ENCODE measurements at places on chromosomes 7 and 10.
A peak's percentile ranks its signal among the peaks of the same experiment; 100 is the strongest.

- DNase-seq, result no peak
These were observed 1.9 kb upstream of the MALRD1 start for GRCh38 chr10:19046679-19047078.

DNA sequence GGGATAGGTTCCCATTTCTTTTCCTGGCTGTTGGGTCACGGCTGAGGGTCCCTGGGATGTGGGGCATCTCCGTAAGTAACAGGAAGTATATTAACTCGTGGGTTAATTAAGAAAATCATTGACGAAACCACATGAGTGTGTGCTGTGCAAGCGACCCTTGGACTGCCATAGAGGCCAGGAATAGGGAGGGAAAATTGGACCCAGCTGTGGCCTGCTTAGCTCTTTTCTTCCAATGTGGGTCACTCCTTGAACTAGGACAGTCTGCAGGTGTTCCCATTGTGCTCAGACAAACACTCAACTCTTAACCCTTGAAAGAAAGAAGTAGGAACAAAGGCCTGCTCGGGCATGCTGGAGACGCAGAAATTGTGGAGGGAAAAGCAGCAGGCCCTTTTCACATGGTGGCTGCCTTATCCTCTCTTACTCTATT is 25.6 kb upstream of the PLEKHA1 start:
- DNase-seq, result no peak

DNA sequence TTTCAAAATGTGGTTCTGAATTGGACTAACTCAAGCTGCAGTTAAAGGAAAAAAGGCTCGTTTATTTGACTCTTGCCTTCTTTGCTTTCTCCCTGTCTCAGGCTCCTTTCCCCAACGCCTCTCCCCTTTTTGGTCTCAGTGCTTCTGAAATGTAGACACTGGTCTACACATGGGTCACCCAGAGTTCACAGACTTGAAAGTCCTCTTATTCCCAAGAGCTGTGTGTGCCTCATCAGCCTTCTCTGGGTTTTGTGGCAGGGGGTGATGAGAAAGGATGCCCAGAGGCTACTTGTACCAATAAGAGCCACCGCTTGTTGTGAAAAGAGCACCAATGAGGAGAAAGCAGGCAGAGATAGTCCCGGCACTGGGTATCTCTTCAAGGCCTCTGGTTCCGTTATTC is 125.7 kb downstream of the BICC1 start:
- no peak for DNase-seq

- no peak for DNase-seq
These were observed 87.4 kb downstream of the RAMP3 start for GRCh38 chr7:45244981-45245380.

DNA sequence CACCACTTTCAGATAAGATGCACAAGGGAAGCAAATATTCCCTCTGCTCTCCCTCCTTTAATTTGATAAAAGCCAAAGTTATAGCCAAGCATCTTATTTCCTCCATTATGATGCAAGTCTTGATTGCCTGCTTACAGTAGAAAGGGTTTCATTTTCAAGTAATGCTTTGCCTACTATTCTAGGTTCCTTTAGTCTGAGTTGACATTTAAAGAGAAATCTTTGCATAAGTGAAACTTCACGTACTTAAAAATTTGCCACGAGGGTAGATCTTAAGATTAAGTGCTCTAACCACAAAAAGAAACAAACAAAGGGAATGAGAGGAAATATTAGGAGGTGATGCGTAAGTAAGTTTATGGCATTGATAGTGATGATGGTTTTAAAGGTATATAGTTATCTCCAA is 78.1 kb upstream of the VWDE start:
- DNase-seq, result no peak

- DNase-seq, result no peak
These were observed 25.0 kb downstream of the ABLIM1 start for GRCh38 chr10:114632869-114633715.

- no peak for DNase-seq
These were observed 2.0 kb downstream of the ZSCAN25 start for GRCh38 chr7:99618726-99619125.

DNA sequence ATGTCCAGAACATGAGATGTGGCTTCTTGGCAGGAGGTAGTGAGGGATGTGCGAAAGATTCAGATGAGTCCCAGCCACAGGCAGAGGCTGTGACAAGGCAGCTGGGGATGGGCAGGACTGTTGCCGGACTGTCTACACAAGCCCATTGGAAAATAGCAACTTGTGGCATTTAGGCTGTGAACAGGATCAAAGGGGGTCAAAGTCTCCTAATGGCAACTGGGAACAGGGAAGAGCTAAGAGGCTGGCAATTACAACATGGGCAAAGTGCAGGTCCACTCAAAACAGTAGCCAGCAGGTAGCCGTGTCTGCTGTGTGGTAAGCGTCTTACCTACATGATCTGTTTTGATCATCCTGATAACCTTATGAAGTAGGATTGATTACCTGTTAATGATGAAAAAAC is 254.2 kb upstream of the ZNF32 start:
- DNase-seq, result no peak

DNA sequence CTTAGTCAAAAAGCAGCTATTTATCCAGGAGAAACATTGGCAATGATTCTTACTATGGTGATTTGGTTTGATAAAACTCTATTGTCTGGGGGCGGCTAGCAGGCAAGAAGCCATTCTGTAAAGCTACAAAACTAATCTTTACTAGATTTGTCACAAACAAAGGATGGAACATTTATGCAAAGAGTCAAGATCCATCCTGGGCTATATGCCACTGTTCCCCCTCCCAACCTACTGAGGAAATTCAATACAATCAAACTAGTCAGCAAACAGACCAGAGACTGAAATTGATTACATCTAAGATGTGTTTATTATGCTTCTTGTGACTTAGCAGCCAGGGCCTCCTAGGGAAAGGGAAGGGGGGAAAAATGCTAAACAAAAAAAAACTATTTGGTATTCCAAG is 397.6 kb downstream of the GPAM start:
- no peak for DNase-seq

- no peak for DNase-seq
These were observed 239.7 kb downstream of the DNAJB9 start for GRCh38 chr7:108809356-108809755.

GRCh38 chr7:51860305-51860704 is 543.7 kb upstream of the COBL start:
- no peak for DNase-seq

- DNase-seq, result no peak
These were observed 182.1 kb downstream of the EVX1 start for GRCh38 chr7:27424749-27425148.

- DNase-seq, result no peak
These were observed 994.4 kb upstream of the LRRTM3 start for GRCh38 chr10:65931291-65932070.

GRCh38 chr7:111198255-111198654 is 107.3 kb downstream of the LRRN3 start:
- no peak for DNase-seq

GRCh38 chr7:29278337-29279069 is 83.9 kb downstream of the CHN2 start:
- DNase-seq, result no peak

GRCh38 chr7:138654616-138655015 is 46.5 kb downstream of the SVOPL start:
- no peak for DNase-seq

DNA sequence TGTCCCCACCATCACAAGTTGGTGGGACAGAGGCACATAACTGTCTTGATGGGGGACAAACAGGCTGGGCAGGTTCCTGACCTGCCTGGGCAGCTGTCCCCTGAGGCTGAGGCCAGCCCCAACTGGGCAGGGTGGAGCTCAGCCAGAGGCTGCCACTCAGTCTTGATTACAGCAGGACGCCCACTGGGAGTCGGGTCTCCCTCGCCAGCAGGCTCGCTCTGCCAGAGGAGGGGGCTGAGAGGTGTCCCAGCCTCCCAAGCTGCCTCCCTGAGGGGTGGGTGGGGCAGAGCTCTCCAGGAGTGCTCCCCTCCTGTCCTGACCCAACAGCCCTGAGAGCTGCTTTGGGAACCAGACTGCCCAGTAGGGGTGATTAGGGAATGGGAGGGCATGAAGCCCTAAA is 1.8 kb upstream of the CAMK2G start:
- no peak for DNase-seq

GRCh38 chr7:32285698-32286097 is 204.5 kb downstream of the LSM5 start:
- no peak for DNase-seq

- DNase-seq, result no peak
These were observed 6.1 kb upstream of the SH3PXD2A start for GRCh38 chr10:103861505-103861904.

DNA sequence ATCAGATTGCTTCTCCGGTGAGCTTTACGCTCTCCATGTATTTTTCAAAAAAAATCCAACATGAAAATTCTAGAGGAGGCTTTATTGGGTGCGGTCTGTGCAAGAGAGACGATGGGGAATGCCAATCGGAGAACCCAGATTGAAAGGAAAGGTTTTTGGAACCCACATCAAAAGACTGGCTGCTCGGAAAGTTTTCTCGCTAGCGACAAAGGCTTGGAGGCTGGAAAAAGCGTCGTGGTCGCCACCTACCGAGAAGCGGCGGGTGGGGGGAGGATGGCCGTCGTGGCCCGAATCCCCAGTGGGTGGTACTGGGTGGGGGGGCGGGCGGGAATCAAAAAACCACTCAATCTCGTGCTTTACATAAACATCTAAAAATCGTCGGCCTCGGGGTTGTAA is 1.1 kb upstream of the GTF2I start:
- peak; percentile 27 for DNase-seq

- no peak for DNase-seq
These were observed 24.1 kb upstream of the CRHR2 start for GRCh38 chr7:30706316-30706715.

GRCh38 chr10:110613996-110614495 is 30.1 kb upstream of the RBM20 start:
- DNase-seq, result no peak

DNA sequence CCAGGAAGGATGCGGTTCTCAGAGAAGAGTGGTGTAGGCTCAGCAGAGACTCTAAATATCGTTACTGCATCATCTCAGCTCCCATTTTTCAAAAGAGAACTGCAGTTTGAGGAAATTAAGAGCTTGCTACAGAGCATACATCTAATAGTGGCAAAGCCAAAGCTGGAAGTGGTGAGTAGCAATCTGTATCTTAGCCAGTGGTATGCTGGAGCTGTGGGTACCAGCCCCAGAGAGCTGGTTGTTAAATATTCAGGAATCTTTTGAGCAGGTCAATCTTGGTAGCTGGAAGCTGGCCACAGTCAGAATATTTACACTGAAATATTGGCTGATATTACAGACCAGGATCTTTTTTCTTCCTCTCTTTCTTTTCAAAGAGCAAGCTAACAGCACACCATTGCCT is 88.4 kb upstream of the STEAP1B start:
- no peak for DNase-seq

GRCh38 chr7:156203923-156204322 is 391.7 kb upstream of the SHH start:
- no peak for DNase-seq

DNA sequence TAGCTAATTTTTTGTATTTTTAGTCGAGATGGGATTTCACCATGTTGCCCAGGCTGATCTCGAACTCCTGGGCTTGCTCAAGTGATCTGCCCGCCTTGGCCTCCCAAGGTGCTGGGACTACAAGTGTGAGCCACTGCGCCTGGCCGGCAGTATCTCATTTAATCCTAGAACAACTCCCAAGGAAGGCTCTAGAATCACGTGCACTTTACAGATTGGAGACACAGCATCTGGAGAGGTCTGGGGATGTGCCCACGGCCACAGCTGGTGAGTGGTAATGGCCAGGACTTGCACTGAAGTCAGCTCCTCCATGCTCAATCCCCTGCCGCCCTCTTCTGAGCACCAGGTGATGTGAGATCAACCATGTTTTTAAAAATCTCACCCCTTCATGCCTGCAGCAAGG is 43.1 kb downstream of the CARD11 start:
- no peak for DNase-seq

GRCh38 chr7:29990931-29991330 is 1.3 kb upstream of the SCRN1 start:
- no peak for DNase-seq

GRCh38 chr7:90430614-90431460 is 27.6 kb downstream of the CLDN12 start:
- DNase-seq, result no peak

DNA sequence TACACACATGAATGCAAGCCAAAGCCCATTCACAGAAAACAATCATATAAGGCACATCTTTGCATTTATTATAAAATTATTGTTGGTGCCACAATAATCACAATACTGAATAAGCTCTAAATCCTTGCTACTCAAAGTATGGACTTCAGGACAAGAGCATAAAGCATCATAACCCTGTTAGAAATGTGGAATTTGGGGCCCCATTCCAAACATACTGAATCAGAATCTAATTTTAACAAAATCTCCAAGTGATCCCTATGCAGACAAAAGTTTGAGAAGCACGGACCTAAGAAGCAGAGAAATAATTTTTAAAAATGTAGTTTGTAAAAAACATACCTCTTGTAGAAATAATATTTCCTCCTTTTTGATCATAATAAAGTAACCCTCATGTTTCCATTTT is 199.2 kb downstream of the IMMP2L start:
- DNase-seq, result no peak

DNA sequence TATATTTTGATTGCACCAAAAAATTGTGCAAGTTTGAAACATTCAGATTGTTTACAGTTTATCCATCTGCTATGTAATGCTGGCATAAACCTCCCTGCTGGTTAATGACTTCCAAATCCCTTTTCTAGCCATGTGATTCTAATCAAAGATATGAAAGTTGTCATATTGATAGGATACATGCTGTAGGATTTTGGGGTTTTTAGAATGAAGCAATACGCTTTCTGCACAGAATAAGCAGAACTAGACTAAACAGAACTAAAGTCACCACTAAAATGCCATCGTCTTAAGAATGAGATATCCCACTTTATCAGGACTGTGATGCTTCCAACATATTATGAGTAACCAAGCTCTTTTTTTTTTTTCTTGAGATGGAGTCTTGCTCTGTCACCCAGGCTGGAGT is 856 bp downstream of the SSMEM1 start:
- no peak for DNase-seq

- no peak for DNase-seq
These were observed 19.1 kb downstream of the GRM8 start for GRCh38 chr7:127233630-127234029.

GRCh38 chr7:985915-986741 is 3.1 kb downstream of the CYP2W1 start:
- no peak for DNase-seq
